ENCODE measurements at places on chromosomes 12 and 14.

DNA sequence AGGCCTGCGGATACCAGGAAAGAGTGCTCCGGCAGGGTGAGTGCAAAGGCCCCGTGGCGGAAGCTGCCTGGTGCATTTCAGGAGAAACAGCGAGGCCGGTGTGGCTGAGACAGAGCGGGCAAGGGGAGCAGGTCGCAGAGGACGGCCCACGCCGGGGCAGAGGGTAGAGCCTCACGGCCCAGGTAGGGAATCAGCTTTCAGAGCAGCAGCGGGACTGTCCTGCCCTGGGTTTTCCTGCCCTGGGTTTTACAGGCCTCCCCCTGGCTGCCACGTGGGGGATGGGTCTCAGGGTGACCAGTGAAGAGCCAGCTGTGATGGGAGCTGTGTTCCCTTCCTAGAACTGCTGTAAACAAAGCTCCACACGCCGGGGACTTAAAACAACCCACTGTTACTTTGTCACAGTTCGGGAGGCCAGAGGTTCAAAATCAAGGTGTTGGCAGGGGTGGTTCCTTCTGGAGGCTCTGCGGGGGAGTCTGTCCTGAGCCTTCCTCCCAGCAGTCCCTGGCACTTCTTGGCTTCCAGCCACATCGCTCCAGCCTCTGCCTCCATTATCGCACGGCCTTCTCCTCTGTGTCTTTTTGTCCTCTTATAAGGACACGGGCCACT lies 10.4 kb downstream of the NCOR2 start:
- no peak for DNase-seq

GRCh38 chr12:62632411-62632918 lies 165.8 kb downstream of the MON2 start:
- DNase-seq = no peak

- no peak for DNase-seq
Measured at GRCh38 chr14:68507544-68508081, 285.3 kb downstream of the ZFP36L1 start.

DNA sequence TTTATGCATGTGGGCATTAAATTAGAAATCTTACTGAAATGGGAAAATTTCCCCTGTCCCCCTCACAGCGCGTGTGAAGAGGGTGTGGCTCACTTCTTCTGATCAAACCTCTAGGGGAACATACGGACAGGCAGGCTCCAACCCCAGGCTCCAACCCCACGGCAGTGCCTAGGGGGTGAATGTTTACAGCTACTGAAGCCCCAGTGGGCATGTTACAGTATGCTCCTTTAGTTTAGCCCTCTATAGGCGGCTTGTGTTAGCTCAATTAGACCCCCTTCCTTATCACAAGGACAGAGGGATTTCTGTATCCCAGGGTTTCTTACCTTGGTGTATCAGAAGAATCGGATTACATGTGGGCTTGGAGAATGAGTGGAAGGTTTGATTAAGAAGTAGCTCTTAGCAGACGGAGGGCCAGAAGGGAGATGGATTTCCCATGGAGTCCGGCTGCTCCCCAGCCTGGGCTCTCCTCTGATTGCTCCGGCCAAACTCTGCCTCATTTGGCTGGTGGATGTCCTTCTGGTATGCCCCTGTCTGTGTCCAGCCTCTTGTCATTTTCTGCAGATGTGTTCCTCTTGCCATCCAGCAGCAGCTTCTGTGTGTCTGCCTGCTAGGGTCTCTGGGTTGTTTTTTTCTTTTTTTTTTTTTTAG lies 223.7 kb downstream of the TMTC2 start:
- no peak for DNase-seq

DNA sequence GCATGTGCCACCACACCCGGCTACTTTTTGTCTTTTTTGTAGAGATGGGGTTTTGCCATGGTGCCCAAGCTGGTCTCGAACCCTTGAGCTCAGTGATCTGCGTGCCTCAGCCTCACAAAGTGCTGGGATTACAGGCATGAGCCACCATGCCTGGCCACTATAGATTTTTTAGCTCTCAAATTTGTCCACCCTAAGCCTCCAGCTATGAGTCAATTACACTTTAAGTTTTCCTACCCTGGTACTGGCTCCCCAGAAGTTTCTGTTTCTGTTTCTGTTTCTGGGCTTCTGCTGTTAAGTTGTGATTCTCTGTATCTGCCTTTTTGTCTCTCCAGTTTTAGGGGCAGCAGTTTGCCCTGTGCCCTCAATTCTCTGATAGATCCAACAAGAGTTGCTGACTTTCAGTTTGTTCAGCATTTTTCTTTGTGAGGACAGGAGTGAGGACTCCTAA lies 4.4 kb upstream of the TINF2 start:
- DNase-seq = no peak

DNA sequence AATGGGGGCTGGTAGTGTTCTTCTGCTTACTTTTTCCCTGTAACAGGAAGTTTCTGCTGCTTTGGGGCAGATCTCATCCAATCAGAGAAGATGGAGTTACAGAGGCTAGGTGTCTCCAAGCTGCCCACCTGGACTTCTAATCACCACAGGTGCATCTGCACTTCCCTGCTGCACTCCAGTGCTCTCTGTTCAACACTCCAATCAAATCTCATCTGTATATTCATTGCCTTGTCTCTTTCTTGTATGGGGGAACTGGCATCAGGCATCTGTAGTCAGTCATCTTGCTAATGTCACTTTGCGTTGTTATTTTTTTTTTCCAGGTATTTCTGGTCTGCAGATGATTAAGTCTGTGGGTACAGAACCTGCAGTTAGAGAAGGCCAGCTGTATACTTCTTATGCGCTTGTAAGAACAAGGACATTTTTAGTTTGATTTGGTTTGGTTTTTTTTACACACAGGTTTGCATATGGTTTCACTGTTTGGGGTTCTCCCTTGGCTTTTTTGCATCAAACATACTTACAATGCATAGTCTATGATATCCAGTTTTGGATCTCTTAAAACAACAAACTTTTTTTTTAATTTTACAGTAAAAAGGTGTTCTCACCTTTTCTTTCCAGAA lies 116.0 kb downstream of the METTL25 start:
- DNase-seq = no peak

DNA sequence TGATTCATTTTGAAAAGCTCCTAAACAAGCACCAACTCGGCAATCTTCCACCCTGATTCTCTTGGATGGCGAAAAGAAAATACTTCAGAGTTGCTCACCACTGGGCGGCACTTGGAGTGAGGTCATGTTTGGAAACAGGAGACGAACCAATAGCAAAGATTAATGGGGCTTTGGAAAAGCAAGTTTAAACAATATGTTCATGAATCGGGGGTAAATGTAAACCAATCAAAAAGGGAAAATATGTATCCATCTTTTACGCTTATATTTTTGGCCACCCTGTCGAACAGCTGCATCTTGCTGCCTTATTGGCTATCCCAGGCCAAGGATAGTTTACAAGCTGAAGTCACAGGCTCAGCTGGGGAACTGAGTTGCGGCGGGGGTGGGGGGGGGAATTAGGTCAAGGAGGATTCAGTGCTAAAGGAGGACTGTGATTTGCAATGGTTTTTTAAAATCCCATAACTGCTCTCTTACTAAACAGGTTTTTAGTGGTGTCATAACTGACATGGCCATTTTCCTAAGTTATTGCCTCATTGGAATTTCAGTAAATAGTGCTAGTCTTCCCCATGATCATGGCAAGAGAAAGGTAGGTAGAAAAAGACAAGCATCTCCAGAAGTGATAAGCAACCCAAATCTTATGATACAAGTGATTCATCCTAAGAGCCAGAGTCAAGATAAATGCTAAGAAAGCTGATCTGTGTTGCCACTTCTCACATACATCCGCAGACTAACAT lies 210.6 kb downstream of the PHLDA1 start:
- no peak for DNase-seq

GRCh38 chr12:102631274-102631673 lies 150.9 kb upstream of the IGF1 start:
- no peak for DNase-seq

GRCh38 chr12:94192506-94192905 lies 44.1 kb downstream of the PLXNC1 start:
- no peak for DNase-seq

GRCh38 chr12:27987331-27987730 lies 14.8 kb upstream of the PTHLH start:
- DNase-seq = no peak

- DNase-seq = no peak
Measured at GRCh38 chr14:76773956-76774820, 12.9 kb downstream of the VASH1 start.

- no peak for DNase-seq
Measured at GRCh38 chr12:64194333-64195149, 27.6 kb downstream of the KICS2 start.

GRCh38 chr12:38053655-38054464 lies 262.7 kb upstream of the ALG10B start:
- DNase-seq = no peak

GRCh38 chr12:116015525-116015924 lies 262.0 kb downstream of the MED13L start:
- no peak for DNase-seq

GRCh38 chr12:88338486-88338885 lies 196.4 kb downstream of the TMTC3 start:
- no peak for DNase-seq

DNA sequence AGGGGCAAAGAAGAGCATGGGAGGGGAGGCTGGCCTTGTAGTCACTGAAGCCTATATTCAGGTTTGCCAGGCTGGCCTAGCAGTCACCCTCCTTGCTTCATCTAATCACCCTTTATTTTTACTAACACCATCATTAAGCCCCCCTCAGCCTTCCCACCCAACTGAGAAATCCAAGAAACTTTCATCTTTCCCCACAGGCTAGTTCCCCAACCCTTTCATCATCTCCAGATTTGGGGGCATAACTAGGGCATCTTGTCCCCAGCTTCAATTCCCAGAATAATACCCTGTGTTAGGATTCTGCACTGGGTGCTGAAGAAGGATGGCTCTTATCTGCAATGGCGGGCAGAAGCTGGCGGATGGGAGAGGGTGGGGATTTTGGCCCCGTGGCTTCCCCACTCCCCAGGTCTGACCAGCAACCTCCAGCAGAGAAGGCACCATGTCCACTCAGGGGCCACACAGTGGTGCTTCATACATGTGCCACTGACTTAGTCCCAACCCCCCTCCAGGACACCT lies 6.9 kb downstream of the PCK2 start:
- DNase-seq = no peak

GRCh38 chr12:79927772-79928474 lies 7.0 kb downstream of the PPP1R12A start:
- peak; percentile 35 for DNase-seq
